Stimulated activated CD8-positive, alpha-beta memory T cell treated with anti-CD3 and anti-CD28 coated beads, Interleukin-12 subunit alpha, Interleukin-12 subunit beta, amount 100 ng/mL, for 1 hour (primary cell): ENCODE measurements at places on chromosomes 3 and 15.
A peak's percentile ranks its signal among the peaks of the same experiment; 100 is the strongest.

- DNase-seq = no peak
Observed at GRCh38 chr3:21955406-21955805, 204.4 kb upstream of the ZNF385D start.

DNA sequence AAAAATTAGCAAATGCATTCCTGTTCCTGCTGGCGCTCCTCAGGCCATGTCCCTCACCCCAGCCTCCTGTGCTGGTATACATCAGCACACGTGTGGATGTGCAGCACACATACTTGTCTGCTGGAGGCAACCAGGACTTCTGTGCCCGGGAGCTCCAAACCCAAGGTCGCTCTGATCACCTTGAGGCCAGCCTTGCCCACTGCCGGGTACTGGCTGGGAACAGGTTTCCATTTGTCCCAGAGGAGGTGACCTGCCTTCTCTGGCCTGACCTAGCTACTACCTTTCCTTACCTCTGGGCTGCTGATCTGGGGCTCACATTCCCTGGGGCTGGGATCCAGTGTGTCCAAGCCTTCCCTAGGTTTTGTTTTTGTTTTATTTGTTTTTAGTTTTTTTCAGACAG lies 12.1 kb downstream of the PRKCD start:
- DNase-seq = no peak

GRCh38 chr15:87724330-87724729 lies 532.2 kb downstream of the NTRK3 start:
- DNase-seq = no peak

DNA sequence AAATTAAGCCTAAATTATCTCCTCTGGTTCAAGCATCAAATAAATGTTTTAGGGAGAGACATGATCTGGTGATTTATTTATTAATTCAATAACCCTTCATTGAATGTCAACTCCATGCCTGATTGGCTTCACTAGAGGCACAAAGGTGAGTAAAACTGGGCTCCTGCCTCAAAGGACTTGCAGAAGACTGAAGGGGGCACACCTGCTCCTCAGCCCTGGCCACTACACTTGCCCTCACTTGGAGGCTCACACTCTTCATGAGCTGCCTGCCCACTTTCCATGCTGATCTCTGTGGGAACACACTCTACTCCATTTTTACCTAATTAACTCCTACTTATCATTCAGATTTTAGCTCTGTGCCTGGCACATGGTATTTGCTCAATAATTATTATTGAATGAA lies 84.4 kb upstream of the KCNMB2 start:
- DNase-seq = no peak

DNA sequence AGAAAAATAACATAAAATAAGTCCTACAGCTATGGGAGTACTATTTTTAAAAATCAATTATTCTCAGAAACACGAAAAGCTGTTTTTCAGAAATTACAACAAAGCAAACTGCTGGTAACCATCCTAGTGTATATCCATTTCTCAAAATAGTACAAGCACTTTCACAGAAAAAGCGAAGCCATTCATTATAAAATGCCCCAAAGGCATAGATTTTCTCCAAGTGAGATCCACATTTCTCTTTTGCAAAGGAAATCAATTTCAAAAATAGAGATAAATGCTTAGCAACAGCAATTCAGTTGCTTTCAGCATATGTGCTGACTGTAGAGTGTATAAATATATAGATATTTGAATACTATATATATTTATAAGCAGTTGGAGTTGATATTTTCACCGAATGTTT lies 1266.3 kb downstream of the SI start:
- DNase-seq = no peak

DNA sequence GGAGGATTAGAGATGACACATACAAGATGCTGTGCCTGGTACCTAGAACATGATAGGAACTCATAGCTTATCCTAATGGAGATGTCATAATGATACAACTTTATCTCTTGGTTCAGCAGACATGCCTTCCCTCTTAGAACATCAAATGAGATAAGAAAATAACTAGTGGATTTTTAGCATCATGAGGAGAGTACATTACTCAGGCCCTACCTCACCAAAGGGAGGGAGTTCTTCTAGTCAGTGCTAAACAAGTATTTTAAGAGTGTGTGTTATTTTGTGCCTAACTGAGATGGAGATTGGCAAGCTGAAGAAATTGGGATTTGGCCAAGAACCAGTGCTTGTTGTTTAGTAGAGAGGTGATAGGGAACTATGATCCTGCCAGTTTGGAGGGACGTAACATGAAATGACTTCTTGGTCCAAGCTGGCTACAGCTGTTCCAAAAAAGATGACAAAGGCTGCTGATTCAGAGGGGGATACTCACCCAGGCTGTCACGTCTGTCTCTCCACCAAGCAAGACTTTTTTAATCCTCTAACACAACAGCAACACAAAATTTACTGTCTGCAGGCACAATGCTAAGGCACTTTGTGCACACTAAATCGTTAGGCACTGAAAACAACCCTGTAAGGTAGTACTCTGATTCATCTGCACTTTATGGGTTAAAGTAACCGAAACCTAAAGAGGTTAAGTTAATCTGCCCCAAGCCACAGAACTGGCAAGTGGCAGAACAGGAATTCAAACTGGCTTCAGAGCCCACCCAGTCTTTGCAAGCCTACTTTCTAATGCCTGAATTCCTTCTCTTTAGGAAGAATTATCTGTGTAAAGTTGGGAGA lies 126.5 kb downstream of the CMSS1 start:
- DNase-seq = no peak

DNA sequence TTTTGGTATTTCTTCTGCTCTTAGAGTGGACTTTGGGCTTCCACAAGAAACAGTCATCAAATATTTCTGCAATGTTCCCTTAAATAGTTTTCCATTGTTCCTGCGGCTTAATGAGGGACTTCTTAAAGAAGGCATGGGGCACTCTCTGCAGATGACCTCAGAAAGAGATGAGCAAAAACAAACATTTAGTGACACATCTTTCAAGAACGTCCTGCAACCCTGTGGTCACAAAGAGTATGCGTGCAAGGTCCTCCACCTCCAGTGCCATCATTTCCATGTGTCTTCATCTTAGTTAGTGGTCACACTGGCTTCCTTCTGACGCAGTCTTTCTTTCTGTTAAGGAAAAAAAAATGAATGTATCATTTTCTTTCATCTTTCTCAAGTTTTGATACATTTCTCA lies 56.2 kb downstream of the GREM1 start:
- no peak for DNase-seq

DNA sequence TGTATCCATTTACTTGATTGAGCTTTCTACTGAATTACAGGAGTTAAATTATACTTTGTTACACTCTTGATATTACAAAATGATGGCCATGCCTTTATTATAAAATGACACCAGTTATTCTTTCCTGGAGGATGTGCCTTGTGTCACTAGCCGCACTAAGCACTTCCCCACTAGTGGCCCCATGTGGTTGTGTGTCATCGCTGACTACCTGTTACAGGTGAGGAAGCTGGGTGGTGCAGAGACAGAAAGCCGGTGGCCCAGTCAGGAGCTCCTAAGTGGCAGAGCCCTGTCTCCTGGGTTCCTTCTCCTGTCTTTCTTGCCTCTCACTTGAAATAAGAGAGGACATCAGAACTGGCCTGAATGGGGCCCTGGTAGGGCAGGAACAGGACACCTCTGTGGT lies 96.8 kb downstream of the IGF1R start:
- DNase-seq = no peak

- no peak for DNase-seq
Observed at GRCh38 chr15:90234096-90234988, at the start of gene GDPGP1. GDPGP1 (plus strand) TSS chr15:90234209; CDS start chr15:90240909, 6,700 bp downstream.

DNA sequence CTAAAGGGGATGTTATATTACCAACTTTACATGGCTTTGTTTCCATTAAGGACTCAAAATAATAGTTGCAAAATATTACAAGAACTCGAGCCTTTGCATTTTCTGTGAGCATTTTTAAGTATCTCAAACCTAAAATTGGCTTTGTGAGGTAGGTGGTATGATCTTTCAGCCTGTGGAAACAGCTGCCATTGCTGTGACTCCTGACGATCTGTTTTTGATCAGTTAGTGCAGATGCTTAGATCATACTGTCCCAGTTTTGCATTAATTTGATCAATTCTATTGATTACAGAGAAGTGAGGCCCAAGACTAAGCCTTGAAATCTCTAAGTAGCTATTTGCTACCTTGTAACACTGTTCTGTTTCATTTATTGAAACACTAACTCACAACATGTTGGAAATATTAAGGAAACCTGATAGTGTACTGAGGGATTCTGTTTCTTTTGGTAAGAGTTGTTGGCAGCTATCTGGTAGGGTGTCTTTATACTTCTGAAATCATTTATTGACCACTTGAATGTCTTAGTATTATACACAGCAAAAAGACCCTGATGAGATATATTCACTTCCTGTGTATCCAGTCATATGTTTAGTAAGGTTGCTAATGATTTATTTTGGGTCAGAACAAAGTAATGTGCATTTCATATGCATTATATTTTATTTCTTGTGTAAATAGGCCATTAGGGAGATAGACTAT lies 14.8 kb downstream of the SKIL start:
- DNase-seq = no peak

GRCh38 chr3:41715376-41715775 lies 246.5 kb downstream of the ULK4 start:
- DNase-seq = no peak

GRCh38 chr15:40344631-40345120 lies 3.9 kb upstream of the CCDC9B start:
- peak; percentile 59 for DNase-seq

- DNase-seq = no peak
Observed at GRCh38 chr3:133269393-133269792, 130.5 kb upstream of the BFSP2 start.

GRCh38 chr3:150480877-150481276 lies 65.4 kb downstream of the SERP1 start:
- DNase-seq = no peak

DNA sequence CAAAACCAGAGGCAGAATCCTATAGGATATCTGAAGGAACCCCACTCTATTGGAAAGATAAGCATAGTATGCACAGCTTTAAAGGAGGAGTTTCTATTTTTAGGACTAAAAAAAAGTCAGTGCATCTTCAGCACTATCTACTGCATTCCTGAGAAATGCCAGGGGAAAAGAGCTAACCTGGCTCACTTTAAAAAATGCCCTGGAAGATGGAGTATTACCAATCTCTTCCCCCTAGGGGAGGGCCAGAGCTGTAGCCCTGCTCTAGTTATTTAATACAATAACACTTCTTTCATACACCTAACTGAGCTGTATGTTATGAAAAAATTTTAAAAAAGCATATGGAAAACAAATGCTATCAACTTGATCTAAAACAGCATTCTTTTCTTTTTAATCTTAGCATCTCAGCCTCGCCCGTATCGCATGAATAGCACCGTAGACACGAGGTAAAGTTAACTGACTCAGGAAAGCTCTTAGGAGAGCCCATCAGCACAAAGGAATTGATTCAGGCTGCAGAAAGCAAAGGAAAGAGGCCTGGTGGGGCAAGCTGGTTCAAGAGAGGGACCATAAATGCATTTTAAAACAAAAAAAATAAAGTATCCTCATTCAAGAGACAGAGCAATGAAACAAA lies 50.2 kb downstream of the TGM4 start:
- no peak for DNase-seq

- DNase-seq = no peak
Observed at GRCh38 chr3:51929420-51930003, 12.2 kb downstream of the RRP9 start.

DNA sequence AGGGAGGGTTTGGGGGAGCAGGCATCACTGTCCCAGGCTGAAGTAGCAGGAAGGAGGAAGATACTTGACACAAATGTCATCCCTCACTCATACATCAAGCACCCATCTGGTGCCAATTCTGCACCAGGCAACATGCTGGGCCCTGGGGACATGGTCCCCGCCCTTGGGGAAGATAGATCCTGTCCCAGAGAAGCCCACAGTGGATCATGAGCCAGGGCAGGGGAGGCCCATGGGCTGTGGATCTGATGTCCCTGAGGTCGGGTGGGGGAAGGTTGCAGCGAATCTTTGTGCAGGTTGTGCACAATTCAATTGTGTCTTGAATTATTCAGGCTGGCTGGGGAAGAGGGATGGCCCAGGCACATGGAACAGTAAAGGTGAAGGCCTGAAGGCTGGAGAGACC lies 6.4 kb upstream of the CCDC33 start:
- no peak for DNase-seq

DNA sequence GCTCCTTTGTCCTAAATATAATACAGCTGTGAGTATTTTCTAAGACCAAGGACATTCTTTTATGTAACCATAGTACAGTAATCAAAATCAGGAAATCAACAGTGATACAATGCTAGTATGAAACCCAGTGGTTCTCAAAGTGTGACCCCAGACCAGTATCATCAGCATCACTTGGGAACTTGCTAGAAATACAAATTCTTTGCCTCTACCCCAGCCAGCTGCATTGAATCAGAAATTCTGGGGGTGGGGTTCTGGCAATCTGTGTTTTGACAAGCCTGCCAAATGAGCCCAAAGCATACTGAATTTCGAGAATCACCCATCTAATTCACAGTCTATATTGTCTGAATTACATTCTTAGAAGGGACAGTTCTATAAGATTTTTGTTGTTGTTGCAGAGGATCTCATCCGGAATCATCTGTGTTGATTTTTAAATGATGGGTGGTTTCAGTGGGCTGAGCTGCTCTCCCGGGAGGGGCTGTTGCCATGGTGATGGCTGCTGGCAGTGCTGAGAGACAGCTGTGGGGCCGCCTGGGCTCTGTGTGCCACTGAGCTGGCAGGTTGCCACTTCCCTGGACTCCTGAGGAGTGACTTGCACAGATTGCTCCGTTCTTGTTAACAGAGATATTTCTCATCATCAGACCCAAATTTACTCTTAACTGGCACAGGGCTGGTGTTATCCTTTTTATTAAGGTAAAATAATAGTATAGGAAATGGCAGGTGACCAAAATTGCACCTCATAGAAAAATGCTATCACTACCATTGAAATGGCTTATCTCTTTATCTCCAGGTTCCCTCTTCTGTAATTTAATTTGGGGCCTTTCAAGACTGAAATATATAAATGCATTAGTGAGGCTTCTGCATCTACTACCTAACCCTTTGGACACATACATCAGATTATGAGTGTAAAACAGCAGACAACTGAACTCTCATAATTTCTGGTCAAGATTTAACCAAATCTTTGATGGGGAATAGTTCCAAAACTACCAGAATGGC lies 56.5 kb downstream of the NEK11 start:
- DNase-seq = no peak

DNA sequence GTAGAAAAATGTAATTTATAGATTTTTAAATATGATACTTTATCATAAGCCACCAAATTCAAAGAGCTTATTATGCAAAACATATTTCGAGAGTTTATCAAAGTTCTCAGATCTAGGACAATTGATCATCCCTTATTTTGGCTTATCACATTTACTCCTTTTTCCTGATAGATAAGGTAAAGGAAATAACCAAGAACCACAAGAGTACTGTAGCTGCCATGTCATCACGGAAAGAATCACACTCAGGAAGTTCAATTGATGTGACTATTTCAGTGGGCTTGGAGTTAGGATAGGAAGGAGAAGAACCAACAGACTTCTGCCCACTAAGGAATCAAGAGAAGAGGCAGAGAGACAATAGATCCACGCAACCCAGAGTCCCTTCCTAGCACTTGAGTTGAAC lies 142.7 kb upstream of the TMCO5A start:
- DNase-seq = no peak

DNA sequence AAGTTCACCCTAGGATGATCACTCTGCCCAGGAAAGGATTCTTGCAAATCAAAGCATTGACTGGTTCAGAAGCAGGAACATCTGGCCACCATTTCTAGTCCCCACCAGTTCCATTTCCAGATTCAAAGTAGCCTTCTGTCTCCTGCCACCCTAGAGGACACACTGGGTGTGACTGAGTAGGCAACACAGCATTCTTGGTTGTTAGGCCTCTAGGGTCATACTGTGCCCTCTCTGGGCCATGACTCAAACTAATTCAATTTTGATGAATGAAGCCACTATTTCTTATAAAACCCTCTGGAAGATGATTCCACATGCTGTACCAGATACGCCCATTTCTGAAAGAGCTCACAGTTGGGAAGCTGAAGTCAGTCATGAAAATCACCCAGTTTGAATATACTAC lies 69.7 kb downstream of the WDR76 start:
- DNase-seq = no peak
